Thymus (tissue), 14 donors: ENCODE measurements at places on chromosomes 11 and 22. TPM values are rescaled to one million over a fixed set of nuclear protein-coding genes. Genes with fewer than 3 reads are reported as not detected.

DNA sequence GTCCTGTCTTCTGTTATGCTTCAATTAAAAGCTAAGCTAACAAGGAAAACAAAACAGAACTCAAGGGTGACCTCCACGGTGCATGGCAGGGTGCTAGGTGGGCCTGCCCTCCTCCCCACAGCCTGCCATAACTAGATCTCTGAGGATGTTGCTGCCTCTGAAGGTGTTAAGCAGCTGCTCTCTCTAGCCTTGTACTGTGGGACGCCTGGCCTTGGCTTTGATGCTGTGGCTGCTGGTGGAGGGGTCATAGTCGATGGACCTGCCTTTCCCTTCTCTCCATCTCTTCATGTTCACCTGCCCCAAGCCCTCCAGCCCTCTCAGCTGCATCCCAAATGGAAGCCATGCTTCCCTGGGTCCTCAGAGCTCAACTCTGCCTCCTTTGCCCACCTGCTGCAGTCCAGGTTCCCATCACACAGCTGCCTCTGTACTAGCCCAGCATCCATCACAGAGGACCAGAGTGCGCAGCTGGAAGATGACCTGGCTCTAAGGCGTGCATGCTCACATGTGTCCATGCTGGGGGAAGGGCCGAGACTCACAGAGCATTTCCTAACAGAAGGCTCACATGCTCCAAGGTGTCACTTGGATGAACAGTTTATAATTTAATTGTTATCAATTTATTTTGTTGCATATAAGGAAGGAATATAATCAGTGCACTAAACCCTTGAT, 180.3 kb upstream of the E2F8 start:
- H3K27ac ChIP-seq: no peak overlapping the region
- DNase-seq: no peak
- H3K27me3 ChIP-seq: no peaks in the 10 kb centered on the region
- H3K4me3 ChIP-seq: no peak overlapping the region

Gene RASSF10
- 2.8 TPM for total RNA-seq

Gene LARGE2
- total RNA-seq: 3.5 TPM

Gene POU2AF2
- total RNA-seq: 1.0 TPM

Gene WBP2NL
- 0.66 TPM for total RNA-seq
